ENCODE measurements at places on chromosomes 6 and 20. TPM values are rescaled to one million over a fixed set of nuclear protein-coding genes. Genes with fewer than 3 reads are reported as not detected.

Gene PI16
- total RNA-seq = not detected

Gene RAMACL
- 0.77 TPM for total RNA-seq

DNA sequence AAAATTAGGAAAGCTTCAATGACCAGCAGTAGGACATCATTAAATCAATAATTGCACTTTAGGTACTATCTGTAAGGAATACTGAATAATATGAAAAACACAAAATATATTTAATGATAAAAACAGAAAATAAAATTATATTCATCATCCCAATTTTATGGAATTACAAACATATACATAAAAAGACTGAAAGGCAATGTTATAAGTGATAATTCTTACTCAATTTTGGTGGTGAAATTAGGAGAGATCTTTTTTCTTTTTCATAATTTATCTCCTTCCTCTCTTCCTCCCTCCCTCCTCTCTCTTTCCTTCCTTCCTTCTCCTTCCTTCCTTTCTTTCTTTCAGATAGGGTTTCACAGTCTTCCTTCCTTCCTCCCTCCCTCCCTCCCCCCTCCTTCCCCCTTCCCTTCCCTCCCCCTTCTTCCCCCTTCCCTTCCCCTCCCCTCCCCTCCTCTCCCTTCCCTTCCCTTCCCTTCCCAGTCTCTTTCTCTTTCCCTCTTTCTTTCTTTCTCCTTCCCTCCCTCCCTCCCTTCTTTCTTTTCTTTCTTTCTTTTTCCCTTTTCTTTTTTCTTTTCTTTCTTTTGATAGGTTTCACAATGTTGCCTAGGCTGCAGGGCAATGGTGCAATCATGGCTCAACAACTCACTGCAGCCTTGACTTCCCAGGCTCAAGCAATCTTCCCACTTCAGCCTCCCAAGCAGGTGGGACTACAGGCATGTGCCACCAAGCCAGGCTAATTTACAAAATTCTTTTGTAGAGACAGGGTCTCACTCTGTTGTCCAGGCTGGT, 36.8 kb downstream of the RSPH3 start:
- no peak overlapping the region for H3K27ac ChIP-seq
- no peaks in the 10 kb centered on the region for H3K36me3 ChIP-seq
- H3K4me1 ChIP-seq = no peaks in the 10 kb centered on the region
- DNase-seq = no peak

- no peaks in the 10 kb centered on the region for H3K4me1 ChIP-seq
- no peak overlapping the region for H3K27ac ChIP-seq
- H3K27me3 ChIP-seq = no peaks in the 10 kb centered on the region
- no peak overlapping the region for H3K4me3 ChIP-seq
- no peak for DNase-seq
- no peaks in the 10 kb centered on the region for H3K36me3 ChIP-seq
Measured at GRCh38 chr6:1287103-1287591, 24.8 kb upstream of the FOXQ1 start.

Gene CST2
- total RNA-seq = not detected

GRCh38 chr6:17271628-17272027, 9.5 kb upstream of the RBM24 start:
- no peaks in the 10 kb centered on the region for H3K4me1 ChIP-seq
- DNase-seq = no peak
- H3K4me3 ChIP-seq = no peak overlapping the region
- no peak overlapping the region for H3K27ac ChIP-seq

Measured in A673 (cell line).